Fibroblast of lung (primary cell): ENCODE measurements at places on chromosomes 3 and 15.
A peak's percentile ranks its signal among the peaks of the same experiment; 100 is the strongest.

GRCh38 chr3:63026722-63027121 lies 151.5 kb upstream of the CADPS start:
- no peak for DNase-seq

- no peak for DNase-seq
These were observed 1.5 kb downstream of the CIB1 start for GRCh38 chr15:90232196-90232595.

GRCh38 chr15:49145651-49146609 lies 9.5 kb downstream of the COPS2 start:
- peak; percentile 63 for DNase-seq

DNA sequence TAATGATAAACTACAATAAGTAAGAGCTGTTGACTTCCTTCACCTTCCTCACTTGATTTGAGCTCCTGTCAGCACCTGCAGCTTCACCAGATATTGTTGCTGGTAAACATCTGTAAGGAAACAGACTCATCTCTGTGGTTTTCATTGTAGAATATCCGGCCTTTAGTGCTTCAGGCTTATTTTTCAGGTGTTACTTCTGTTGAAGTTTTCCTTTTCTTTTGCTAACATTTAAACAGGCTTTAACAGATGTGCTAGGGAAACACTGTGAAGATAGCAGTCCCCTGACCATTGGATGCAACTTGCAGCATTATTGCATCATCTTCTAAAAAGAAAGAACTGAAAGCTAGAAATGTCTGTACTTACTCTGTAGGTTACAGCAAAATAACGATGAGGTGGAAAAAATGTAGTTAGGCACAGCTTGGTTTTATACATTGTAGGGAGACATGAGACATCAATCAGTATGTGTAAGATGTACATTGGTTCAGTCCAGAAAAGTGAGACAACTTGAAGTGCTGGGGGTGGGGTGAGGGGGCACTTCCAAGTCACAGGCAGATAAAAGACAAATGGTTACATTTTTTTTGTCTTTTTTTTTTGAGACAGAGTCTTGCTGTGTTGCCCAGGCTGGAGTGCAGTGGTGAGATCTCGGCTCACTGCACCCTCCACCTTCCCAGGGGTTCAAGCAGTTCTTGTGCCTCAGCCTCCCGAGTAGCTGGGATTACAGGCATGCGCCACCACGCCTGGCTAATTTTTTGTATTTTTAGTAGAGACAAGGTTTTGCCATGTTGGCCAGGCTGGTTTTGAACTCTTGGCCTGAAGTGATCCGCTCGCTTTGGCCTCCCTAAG lies 10.2 kb downstream of the EDEM1 start:
- peak; percentile 43 for DNase-seq

- peak; percentile 60 for DNase-seq
These were observed 40.1 kb downstream of the ADAMTSL3 start for GRCh38 chr15:83694015-83694414.

DNA sequence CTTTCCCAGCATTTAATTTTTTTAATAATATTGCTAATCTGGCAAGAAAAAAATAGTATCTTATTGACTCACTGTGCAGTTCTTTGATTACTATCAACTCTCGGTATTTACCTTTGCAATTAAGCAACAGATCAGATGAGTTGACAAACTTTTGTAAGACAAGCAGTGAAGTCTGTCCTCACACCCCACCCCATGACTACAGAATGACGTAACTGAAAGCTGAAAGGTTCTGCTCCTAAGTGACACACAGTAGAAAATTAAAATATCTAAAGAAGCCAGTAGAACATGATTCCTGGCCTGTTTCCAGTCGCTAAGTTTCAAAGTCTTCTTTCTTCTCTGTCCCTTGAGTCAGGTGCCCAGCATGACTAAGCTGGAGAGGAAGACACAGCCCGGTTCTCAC lies 135.5 kb downstream of the STT3B start:
- DNase-seq: no peak

DNA sequence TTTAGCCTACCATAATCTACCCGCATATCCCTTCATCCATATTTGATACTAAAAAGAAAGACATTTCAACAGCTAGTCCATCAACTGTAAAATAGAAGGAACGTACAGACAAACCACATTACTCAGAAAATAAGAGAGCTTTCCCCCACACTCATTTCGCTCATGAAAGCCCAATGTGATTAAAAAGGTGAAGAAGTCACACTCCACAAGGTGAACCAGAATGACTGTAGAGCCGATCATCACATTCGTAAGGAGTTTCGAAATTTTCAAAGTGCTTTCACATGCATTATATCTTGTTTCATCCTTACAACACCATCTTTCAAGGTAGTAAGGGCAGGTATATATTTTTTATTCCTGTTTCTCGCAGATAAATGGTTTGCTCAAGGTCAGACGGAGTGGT lies 225.3 kb downstream of the FOXP1 start:
- no peak for DNase-seq

DNA sequence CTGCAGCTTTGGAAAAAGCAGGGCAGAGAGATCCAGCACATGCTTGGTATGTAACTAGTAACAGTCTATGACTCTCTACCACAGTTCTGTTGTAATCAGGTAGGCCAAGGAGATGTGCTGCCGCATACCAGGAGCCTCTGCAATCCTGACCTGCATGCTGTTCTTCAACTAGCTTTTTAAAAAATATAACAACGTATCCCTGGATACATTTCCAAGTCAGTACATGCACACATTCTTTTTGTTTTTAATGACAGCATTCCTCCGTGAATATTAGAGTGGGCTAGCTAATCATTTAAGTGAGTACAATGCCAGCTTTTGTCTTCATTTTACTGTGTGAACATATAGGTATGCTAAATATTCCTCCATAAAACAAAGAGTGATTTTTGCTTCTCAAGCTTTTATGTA lies 437.8 kb downstream of the RBMS3 start:
- peak; percentile 36 for DNase-seq

DNA sequence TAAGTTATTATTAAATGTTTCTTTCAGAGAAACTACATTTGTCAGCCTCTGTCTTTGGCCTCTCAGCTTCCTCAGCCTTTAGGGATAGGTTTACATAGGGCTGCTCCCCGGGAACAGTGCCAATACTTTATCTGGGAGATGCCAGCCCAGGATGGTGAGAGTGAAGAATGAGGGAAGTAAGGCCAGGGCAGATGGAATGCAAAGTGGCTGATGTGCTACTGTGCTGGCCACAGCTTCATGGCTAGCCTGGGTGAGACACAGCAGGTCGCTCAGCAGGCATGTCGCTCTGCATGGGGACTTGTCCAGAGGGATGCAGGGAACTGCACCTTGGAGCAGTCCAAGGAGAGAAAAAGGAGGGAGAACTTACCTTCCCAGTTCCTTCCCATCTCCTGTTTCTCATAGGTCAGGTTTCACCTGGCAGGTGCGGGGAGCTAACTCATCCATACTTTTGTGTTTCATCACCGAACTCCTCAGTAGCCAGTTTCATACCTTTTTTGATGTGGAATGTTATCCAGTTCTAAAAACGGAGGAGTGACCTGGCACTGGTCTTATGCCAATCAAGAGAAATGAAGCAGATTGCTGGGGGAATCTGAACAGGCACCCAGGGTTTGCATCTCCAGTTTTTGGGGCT lies 30.9 kb upstream of the C15orf39 start:
- DNase-seq: peak; percentile 25

DNA sequence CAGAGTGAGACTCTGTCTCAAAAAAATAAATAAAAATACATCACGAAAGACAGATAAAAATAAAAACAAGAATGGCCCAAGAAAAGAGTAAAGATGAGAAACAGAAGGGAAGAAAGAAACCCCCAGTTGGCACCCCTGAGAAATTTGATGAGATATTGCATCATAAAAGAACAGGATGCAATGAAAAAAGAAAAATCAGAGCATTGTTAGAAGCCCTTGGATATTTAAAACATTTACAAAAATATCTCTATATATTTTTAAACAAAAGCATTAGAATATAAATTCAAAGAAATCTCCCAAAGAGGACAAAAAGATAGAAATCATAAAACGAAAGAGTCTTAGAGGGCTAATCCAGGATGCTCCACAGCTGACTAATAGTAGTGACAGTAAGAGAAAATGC lies 18.6 kb upstream of the ZBTB38 start:
- no peak for DNase-seq

- peak; percentile 71 for DNase-seq
These were observed 20.4 kb downstream of the TMEM43 start for GRCh38 chr3:14145236-14145635.

DNA sequence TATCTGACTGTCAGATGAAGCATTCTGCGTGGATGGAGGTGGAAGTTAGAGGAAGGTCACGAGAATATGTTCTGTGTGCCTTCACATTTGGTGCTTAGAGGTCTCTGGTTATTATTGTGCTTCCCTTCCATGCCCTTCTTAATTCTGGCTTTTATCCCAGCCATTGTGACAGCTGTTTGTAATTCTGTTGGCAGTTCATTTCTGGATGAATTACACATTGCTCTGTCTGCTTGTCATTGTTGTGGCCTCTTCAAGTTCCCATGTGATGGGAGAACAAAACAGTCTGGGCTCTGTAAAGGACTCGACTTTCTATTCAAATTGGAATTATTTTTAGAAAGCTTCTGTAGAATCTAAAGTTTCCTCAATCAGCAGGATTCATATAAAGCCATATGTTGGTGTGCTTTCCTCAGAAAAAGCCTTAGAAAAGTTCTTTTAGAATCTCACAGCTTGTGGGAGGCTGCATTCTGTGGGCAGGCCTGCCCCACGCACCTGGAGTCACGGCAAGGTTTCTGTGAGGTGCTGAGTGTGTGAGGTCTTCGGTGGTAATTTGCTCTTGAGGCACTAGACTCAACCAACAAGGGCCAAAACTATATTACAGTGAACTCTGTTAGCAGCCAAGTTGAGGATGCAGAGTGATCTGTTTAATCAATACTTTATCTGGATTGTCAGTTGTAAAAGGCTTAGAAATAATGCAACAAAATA lies 397.4 kb upstream of the AZI2 start:
- DNase-seq: peak; percentile 2

DNA sequence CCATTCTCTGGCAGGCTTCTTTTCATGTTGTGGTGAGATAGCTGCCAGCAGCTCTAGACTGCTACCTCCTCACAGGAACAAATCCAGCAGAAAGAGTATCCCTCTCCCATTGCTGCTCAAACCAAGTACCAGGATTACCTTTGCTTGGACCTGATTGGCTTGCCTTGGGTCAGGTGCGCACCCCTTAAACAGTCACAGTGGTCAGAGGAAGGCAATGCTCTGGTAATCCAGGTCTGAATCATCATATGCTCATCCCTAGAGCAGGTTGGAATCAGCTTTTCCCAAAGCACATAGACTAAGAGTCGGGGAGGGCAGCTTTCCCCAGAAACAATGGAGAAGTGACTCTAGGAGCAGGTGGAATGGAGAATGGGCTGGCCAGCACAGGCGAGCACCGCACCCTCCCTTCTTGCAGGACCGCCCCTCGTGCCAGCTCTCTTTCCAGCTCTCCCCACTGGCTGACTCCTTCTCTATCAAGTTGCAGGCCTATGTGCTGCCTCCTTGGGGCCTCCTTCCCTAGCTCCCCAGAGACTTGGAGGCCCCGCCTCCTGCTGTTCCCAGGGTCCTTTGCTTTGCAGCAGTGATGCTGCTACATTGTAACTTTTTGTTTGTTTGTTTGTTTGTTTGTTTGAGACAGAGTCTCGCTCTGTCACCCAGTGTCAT lies 29.9 kb upstream of the ADPGK start:
- DNase-seq: no peak

DNA sequence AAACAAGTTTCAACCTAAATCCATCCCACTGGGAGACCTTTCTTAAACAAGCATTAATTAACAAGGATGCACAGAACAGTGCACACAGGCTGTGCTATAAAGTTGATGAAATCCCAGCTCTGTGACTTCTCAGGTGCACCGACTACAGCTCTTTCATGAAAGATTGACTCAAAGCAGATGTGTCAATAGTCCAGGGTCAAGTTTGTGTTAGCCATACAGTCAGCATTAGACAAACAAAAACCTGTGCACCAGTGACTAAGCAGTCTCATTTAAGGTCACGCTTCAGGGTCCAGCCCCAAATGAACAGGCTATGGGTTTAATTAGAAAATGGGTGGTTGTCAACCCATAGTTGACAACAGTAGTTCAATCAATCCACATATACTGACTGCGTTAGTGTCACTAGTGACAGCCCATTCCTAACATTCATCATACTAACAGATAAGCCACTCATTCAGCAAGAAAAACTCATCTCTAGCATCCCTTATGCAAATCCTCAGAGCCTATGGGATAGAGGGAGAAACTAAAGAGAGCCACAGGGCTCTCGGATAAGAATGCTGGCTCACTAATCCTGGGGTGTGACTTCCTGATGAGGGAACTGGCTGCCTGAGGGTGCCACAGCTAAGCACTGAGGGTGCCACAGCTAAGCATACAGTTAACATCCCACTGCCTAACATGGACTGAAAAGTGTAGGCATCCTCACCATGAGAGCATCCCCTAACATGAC lies 84.1 kb downstream of the WNT5A start:
- DNase-seq: peak; percentile 41

GRCh38 chr3:85571835-85572234 lies 613.0 kb downstream of the CADM2 start:
- peak; percentile 40 for DNase-seq

DNA sequence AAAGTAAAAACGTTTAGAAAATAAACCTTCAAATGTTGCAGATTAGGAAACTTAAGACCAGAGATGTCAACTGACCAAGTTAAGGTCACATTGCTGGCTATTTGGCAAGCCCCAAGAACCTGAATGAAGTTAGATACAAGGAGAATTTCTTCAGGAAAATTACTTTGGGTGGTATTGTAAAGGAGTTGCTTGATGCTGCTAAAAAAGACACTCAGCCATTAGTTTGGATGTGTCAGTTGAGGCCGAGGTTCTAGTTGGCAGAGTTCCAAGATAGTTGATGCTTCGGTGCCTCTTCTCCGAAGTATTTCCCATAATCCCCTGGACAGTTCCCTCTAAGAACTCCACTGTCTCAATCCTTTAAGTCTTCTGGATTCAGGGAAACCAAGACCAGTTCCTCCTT lies 24.3 kb downstream of the SIAH2 start:
- no peak for DNase-seq

DNA sequence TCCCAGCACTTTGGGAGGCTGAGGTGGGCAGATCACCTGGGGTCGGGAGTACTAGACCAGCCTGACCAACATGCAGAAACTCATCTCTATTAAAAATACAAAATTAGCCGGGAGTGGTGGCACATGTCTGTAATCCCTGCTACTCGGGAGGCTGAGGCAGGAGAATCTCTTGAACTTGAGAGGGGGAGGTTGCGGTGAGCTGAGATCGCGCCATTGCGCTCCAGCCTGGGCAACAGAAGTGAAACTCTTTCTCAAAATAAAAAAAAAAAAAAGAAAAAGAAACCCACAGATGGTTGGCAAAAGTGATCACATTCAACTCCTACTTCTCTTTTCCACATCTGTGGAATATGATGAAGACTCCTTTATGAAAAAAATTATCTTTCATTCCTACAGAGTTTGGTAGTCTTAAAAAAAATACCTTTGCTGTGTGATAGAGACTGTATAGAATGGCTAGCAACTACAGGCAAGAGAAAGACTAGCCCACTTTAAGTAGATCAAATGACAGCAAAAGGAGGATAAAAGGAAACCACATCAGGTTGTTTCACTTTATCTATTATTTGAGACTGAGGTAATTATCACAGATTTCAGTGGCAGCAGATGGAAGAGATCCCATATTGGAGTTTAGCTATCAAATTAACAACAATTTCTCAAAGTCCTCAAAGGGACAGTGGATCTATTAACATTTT lies 172.9 kb upstream of the TSPAN3 start:
- DNase-seq: no peak
